ENCODE measurements at places on chromosomes 16 and 17.
A peak's percentile ranks its signal among the peaks of the same experiment; 100 is the strongest.

- peak; percentile 66 for DNase-seq
These were observed 6.7 kb downstream of the RUNDC3A start for GRCh38 chr17:44314869-44315661.

GRCh38 chr17:82751571-82752370 is at the start of gene TBCD:
TSS of gene TBCD (plus strand) at chr17:82752065. CDS start at chr17:82752194, 129 bp downstream.
- DNase-seq, result peak; percentile 94

- DNase-seq, result no peak
These were observed 718.1 kb upstream of the SOX9 start for GRCh38 chr17:71402661-71403141.

DNA sequence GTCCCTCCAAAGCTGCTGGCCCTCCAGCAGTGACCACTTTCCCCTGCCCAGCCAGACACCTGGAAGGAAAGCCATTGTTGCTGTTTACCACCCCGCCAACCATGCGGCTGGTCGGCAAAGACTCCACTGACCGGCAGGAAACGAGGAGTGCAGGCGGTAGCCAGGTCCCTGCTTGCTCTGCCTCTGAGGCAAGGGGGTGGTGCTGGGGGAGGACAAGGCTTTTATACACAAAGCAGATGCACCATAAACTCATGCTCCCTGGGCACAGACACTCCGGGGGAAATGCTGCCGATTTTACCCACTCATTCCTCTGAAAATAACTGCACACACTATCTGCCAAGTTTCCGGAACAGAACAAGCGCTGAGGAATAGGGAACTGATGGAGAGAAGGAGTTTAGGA is 62.8 kb upstream of the GRIN2A start:
- DNase-seq, result no peak

DNA sequence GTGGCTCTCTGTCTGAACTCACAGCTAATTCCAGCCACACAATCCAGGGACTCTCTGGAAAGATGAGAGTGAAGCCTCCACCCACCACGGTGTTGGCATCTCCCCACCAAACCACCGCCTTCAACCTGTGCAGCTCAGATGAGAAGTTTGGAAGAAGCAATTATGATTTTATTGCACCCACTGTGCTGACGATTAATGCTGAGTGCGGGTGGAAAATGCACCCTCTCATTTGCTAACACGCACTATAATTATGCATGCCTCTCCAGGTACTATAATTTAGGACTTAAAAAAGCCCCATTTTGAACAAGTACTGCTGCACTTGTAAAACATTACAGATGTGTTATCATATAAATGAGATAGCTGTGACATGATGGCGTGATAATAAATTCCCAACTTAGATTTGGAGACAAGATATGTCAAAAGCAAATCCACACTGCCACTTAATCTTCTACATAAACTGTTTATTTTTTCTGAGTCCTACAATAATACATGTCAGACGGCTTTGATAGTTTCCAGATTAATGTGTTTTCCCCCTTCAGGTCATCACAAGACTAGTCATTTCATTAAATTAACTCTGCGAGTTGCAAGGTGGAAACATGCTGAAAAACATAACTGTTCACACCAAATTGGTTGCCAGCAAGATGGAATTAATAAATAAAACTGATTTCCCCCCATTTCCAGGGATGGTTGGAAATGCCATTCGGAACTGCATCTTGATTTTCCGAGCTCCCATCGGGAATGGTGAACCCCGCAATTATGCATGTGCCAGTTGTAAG is 466.5 kb upstream of the MAF start:
- no peak for DNase-seq

DNA sequence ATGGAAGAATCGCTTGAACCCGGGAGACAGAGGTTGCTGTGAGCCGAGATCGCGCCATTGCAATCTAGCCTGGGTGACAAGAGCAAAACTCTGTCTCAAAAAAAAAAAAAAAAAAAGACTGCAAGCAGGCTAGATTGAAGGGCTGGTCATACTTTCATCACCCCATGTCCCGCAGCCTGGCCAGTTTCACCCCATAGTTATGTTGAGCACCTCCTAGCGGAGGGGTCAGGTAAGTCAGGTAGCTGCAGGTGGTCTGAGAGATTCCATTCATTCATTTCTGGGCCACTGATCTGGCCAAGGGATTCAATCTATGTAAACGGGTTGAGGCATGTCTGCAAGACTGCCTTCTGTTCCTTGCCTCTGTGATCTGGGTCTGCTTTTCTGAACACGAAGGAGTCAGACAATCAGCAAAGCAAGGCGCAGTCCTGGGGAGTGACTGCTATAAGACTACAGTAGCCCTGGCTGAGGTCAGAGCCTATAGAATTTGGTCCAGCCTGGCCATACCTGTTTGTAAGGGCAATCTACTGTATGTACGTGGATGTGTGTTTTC is 23.6 kb upstream of the BPTF start:
- no peak for DNase-seq

GRCh38 chr17:83190004-83190385 is 110.6 kb downstream of the METRNL start:
- DNase-seq, result peak; percentile 2

- DNase-seq, result no peak
These were observed 225.5 kb downstream of the STX8 start for GRCh38 chr17:9350080-9350479.

- DNase-seq, result no peak
These were observed 12.1 kb upstream of the ALDOA start for GRCh38 chr16:30053376-30054015.

DNA sequence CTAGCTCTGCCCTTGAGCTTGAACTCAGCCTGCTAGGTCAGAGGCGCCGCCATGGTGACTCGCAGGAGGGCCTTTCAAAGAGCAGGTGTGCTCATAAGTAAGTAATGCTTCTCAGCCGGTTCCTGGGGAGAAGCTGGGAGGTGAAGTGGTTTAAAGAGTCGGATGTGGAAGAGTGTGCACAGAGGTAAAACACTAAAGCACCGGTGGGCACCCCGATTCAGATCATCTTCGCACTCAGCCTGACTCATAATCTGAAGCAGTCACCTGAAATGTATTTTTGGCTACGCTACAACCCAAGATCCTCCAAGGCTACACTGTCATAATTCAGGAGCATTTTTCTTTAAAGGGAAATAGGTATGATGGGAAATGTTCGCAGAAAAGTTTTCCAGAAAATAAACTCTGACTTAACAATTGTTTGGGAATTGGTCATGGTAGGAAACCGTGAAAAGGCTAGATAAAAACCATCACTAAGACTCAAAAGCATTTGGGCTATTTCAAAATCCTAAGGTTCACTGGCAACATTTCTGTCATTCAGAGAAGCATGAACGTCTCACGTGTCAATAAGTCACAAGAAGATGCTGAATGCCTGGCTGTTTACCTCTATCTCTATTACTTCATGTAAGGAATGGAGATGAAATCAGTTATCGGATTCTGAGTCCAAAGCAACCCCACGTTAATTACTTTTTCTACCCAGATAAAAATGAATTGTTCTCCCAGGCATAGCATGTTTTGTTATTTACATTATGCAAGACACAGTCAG is 17.8 kb downstream of the CDH8 start:
- DNase-seq, result no peak

DNA sequence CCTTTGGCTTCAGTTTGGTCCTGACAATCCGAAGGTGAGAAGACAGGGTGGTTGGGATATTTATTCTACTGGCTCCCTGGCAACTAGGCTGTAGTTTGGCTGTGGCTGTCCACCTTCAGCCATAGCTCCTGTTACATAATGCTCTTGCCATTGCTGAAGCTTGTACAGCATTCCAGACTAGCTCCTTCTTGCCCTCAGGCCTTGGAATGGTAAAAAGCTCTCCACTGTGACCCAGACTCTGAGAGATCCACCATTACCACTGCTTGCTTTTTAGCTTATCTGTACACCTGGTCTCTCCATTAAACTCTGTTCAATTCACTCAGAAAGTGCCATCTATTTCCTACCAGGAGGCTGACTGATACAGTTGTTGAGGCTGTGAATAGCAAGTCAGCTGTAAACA is 231.8 kb upstream of the MON1B start:
- no peak for DNase-seq

DNA sequence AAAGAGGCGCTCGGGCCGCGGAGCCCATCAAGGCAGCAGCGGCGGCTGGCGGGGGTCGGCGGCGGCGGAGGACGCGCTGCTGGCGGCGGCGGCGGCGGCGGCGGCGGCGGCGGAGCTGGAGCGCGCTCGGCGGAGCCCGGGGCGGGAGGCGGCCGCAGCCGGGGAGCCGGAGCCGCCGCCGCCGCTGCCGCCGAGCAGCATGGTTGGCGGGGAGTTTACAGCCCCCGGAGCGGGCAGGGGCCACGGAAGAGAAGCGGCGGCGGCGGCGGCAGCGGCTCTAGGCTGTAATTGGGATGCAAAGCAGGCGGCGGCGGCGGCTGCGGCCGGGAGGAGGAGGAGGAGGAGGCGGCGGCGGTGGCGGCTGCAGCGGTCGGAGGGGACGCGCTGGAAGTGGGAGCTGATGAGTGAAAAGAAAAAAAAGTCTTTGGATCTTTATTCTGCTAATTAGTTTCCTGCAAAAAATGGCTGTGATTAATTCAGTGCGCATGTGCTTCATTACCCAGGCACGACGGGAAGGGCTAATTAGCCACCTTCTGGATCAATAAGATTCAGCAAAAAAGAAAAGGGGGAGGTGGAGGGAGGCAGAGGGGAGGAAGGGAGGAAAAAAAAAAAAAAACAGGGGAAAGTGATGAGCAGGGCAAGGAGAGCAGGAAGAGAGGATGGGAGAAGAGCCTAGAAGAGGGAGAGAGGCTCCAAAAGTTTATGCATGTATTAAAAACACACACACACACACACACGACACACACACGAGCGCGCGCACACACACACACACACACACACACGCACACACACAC is 10.9 kb upstream of the ZFHX3 start:
- DNase-seq, result no peak

DNA sequence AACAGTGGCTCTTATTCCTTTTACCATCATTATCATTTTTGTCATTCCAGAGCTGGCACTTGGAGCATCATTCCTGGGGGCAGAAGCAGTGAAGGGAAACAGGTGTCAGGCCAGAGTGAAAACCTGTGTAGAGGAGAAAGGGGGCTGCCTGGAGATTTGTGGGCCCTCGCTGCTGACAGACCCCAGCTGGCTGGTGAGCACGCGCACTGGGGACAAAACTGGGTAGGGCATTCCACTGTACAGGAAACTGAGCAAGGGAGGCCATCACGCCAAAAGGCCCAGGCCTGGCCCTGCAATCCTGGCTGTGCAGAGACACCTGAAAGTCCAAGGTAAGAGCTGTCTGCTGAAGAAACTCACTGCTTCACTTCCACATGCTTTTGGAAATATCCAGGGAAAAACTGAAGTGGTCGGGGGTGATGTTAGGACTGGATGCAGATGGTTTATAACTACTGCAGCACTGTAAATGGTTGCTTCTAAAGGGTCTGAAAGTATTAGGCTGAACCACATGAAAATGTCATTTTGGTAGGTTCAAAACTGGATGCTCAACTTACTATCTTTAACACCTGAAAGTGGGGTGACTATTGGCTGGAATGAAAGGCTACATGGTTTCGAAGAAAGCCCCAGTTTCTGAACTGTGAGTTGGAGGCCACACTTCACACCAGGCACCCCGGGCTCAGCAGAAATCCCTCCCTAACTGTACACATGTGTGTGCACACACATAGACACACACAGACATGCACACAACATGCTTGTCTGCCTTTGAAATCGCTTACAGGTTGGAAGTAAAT is 225.0 kb downstream of the C16orf78 start:
- DNase-seq, result no peak

DNA sequence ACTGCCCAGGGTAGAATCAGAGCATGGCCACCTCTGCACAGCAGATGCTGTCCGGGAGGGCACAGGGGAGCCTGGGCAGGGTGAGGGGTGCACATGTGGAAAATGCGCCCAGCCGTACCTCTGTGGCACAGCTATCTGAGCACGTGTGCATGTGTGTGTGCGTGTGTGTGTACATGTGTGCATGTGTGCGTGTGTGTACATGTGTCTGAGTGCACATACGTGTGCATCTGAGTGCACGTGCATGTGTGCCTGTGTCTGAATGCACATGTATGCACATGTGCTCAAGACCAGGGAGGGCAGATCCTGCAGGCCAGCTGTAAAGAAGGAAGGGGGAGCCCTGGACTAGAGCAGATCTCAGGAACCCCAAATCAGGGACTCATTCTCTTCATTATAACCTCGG is 37.3 kb upstream of the ENPP7 start:
- DNase-seq, result no peak

- no peak for DNase-seq
These were observed 2.0 kb upstream of the COX10 start for GRCh38 chr17:14067347-14067746.

GRCh38 chr17:66304304-66305174 is 2.1 kb downstream of the PRKCA start:
- DNase-seq, result peak; percentile 61

DNA sequence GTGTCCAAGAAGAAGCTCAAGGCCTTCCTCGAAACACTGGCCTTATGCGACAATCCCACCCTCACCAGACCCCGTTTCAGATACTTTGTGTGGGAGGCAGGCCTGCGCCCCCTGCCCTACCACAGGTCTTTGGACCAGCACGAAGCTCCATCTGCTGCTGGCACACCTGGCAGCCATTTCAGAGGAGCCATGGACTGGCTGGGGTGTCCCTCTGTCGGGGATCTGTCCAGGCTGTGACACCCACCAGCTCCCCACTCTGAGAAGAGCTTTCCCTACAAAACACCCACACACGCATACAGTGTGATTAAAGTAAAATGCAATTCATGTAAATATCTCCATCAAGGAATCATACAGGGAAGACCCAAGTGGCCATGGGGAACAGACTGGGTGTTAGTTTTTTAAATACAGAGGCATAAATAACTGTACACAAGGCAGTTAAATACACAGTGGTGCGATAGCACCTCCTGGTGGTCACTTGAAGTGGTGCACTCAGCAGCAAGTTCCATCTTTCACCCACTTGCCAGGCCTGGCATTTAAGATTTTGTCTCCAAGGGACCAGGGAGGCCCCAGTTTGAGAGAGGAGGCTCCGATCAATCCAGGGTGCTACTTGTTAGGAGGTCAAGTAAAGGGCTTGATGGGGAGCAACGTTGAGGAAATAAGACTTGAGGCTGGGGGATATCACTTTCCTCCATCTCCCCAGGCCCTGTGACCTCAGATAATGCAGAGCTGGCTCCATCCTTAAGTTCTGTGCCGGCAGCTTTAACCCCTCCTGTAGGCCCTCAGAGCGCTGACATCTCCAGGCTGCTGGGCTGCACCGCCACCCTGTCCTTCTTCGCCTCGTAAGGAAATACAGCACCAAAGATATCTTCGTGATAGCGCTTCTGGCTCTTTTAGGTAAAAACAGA is 43.6 kb downstream of the NOS2 start:
- DNase-seq, result peak; percentile 74

GRCh38 chr17:48477221-48477620 is 47.2 kb upstream of the SKAP1 start:
- no peak for DNase-seq

DNA sequence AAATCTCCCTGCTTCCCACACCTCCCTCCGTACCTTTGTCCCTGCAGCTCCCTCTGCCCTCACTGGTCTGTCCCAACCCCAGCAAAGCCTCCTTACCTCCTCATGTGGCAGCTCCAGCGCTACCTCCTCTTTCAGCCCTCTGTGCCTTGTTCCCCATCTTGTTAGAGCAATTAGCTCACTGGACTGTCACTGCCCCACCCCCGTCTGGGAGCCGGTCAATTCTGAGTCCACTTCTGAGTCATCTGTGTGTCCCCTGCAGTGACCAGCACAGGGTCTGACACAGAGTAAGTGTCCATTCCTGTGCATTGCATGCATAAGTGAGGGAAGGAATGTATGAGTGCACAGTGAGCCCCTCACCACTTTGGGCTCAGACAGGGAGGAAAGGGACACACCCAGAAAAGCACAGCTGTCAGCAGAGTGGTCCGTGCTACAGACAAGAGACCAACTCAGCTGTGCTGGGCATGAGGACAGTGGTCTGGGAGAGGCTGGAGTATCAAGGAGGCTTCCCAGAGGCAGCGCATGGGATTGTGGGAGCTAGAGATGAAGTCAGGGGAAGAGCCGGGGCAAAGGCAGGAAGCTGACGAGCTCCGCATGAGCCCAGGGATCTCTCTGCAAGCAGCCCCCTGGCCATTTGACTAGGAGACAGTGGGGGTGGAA is 45.9 kb downstream of the PITPNM3 start:
- DNase-seq, result no peak
